ENCODE measurements at places on chromosomes 7 and 10.

DNA sequence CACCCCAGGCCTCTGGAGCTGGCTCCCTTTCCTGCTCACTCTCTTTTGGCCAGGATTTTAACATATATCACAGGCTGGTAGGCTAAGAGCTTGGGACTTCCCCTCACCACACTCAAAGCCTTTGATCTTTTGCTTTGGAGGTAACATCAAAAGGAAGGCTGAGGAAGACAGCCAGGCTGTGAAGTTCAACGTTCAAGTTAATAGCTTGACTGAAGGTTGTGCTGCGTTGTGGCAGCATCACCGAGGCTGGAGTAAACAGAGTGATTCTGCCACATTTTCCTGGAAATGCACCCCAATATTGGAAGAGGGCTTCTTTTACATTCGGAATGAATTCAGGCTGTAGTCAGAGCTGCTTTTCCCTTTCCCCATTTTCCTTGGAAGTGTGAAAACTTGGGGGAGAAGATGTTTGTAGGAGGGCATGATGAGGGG, 57.3 kb downstream of the TCF7L2 start:
- ATAC-seq: no peak

DNA sequence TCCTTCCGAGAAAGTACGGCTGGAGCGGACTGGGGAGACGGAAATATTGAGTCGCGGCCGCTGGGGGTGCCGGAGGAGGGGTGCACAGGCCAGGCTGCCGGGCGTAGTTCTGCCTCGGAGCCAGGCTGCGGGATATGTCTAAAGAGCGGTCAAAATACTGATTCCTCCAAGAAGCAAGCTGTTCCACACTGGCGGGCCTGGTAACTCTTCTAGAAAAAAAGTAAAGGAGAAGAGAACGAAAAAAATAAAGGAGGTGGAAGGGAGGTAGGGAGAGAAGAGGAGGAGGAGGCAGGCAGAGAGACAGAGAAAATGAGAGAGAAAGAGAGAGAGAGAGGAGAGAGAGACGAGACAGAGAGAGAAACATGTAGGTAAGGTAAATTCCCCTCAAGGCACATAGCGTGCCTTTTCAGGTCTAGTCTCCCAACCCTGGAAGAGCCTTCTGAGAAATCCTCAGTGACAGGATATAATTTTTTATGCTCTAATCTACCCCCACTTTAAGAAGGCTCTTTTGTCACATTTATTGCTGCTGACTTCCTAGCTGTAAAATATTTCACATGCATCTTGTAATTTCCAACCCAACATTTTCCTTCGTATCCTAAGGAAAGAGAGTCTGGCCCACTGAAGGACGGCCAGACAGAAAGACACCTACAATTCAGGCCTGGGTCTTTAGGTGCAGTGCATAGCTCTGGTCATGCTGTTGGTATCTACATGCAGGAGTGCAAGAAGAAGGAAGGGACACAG, 5.7 kb downstream of the DLX5 start:
- ATAC-seq: no peak

GRCh38 chr10:28054228-28054860, 55.5 kb upstream of the ODAD2 start:
- ATAC-seq: peak; percentile 25

GRCh38 chr7:28490831-28491230, 78.5 kb downstream of the CREB5 start:
- no peak for ATAC-seq

DNA sequence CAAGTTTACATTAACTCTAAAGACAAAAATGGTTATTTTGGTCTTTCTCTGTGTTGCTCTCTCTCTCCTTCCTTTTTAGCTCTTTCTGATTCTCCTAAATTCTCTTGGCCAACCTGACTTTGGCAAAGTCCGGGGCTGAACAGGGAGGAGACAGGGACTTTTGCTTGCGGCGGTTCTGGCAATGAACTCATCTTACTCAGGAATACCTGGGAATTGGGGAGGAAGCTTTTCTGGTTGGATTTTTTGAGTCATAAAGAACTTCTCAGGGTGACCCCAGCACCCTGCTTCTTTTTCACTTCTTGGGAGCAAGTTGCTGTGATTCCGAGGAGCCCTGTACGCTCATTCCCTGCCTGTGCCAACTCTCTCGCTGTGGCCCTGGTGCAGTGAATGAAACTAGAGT, 16.0 kb downstream of the GATA3 start:
- peak; percentile 31 for ATAC-seq

- no peak for ATAC-seq
Measured at GRCh38 chr10:76645341-76645740, 992.3 kb downstream of the KCNMA1 start.

DNA sequence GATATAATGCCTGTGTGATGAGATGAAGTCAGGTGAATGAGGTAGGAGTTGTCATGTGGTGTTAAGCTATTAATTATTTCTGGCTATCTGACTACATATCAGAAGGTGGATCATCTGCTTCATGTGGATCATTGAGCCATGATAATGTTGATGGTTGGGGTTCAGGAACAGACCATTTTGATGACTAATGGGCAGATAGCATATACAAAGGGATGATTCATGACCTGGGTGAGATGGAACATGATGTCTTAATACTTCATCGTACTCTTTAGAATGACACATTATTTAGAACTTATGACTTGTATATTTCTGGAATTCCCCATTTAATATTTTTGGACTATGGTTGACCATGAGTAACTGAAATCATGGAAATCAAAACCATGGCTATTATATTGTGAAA, 155.1 kb downstream of the OR13A1 start:
- no peak for ATAC-seq

DNA sequence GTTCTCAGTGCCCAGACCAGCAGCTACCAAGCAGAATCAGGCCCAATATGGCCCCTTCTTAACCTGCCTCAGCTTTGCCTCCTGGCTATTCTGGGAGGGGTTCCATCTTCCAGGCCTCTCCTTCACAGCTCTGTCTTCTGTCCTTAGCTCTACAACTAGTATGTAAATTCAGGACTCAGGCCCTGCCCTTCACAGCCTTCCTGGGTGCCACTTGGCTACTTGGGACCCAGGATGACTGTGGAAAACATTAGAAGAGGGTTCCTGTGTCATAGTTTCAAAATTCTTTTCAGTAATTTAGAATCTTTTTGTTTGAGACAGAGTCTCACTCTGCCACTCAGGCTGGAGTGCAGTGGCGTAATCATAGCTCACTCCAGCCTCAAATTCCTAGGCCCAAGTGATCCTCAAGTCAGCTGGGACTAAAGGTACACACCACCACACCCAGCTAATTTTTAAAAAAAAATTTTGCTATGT, 33.2 kb upstream of the PAPSS2 start:
- ATAC-seq: no peak

DNA sequence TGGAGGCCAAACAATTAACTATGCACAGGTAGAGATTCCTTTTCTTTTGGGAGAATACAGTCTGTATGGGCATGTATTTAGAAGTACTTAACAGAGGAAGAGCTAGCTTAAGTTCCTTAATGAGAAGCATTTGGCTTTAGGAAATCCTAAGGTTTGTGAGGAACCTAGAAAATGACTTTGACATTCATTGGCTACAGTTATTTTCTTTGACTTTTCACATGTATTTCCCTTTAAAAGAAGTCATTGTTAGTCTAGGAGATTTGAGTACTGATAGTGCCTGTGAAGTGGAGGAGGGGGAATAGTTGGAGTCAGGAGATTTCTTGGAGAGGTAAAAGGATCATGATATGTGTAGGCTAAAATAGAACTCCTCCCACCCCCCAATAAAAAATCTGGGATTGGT, 3.6 kb downstream of the HELLS start:
- ATAC-seq: no peak

- ATAC-seq: no peak
Measured at GRCh38 chr10:104937567-104937966, 296.5 kb downstream of the SORCS3 start.

DNA sequence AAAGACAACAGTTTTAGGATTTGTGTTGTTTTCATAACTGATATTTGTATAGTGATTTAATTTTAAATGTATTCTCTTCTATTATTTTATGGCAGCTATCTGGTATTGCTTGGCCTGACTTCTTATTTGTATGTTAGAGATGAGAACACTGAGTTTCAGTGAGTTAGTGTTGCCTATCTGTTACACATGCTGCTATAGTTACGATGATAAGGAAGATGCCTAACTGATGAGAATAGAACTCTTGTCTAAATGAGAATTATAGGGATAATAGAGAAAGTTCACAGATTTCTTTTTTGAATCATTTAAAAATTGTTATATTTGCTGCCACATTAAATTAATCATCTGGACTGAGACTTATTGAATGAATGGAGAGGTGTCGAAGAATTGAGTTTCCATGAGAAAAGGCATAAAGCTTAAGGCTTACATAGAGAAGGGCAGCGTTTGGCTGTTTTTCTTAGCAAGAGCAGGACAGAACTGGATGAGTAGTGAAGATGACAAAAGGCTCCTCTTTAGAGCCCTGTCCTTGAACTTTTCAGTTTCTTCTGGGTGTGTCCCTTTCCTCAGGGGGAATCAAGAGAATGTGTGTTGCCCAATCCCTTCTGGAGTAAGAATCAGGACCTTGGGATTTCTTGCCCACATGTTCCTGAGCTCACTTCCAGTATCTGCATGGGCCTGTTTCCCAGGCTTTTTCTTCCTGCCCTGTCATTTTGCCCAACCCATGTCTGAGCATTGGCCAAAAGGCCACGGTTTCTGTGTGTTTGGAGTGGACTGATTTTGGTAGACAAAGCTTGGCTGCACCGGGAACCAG, 195.6 kb upstream of the CSTF2T start:
- ATAC-seq: no peak

DNA sequence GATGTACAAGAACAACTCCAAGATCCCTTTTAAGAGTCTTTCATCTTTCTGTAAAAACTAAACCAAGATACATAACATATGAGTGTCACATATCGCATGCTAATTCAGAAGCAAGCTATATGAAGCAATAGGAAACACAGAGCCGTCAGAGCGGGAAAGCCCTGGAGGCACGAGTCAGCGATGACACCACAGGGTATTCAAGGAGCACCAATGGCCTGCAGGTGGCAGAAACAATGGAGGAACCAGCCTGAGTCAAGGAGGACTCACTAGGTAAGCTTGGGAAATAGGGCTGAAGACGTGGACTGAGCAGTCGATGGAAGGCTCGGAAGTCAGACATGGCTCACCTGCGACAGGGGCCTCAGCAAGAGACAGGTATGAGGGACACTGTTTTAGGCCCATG, 214.4 kb downstream of the FAM107B start:
- ATAC-seq: no peak

DNA sequence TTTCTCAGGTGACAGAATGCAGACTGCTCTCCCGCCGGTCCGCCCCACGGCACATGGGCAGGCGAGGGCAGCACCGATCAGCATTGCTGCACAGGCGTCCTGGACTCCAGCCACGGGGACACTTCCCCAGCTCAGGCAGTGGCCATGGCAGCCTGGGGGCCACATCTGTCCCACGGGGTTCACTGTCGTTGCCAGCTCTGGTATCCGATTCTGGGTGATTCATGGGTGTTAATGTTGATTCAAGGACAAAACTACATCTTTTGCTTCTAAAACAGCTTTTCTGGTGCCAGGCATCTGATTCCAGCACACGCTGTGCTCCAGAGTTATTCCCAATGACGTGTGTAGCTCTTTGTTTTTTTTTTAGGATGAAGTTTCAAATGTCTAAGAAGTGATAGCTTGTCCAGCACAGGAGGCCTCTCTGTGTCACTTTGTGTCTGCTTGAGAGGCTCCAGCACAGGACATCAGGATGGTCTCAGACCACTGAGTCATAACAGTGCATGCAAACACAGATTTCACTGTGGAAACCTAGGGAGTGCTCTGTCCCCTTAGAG, 218.0 kb downstream of the WDR37 start:
- ATAC-seq: no peak

- peak; percentile 32 for ATAC-seq
Measured at GRCh38 chr7:22549051-22549450, 49.1 kb upstream of the STEAP1B start.

DNA sequence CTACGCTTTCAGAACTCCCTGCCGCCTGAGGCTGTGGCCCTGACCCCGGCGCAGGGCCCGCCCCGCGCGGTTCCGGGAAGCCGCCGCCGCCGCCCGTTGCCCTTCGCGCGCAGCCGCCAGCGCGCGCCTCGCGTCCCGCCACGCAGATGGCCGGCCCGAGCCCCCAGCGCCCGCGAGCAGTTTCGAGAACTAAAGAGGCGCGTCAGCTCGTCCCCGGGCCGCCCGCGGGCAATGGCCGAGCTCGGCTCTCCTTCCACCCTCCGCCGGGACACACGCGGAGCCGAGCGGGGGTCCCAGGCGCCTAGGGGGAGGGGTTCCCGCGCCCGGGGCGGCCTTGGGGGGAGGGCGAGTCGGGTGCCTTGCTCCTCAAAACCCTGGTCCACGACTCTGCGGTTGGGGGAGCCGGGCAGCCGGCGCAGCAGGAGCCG, 1.8 kb downstream of the HNRNPF start:
- ATAC-seq: peak; percentile 3

DNA sequence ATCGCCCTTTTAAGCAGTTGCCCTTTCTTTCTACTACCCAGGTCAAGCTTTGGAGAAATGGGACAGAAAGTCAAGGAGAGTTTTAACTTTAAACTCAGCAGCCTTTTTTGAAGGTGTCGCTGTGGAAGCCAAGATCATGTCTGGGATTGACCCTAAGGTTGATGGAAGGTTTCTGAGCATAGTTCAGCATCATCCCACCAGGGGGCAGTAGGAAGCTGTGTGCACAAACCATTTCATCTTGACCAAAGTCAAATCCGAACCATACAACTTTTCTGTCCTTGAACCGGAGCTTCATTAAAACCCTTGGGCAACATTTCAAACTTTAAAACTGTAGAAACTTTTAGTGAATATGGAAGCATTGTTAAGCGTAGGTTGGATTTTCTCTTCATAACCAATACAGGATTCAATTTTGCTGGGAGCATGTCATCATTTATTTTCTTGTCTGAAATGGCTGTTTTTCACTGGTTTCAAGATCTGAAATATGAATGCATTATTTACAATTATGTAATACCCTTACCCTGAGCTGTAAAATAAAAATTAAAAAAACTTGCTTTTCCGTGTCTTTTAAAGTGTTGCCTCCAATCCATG, 214.4 kb upstream of the KIAA1217 start:
- ATAC-seq: peak; percentile 87

DNA sequence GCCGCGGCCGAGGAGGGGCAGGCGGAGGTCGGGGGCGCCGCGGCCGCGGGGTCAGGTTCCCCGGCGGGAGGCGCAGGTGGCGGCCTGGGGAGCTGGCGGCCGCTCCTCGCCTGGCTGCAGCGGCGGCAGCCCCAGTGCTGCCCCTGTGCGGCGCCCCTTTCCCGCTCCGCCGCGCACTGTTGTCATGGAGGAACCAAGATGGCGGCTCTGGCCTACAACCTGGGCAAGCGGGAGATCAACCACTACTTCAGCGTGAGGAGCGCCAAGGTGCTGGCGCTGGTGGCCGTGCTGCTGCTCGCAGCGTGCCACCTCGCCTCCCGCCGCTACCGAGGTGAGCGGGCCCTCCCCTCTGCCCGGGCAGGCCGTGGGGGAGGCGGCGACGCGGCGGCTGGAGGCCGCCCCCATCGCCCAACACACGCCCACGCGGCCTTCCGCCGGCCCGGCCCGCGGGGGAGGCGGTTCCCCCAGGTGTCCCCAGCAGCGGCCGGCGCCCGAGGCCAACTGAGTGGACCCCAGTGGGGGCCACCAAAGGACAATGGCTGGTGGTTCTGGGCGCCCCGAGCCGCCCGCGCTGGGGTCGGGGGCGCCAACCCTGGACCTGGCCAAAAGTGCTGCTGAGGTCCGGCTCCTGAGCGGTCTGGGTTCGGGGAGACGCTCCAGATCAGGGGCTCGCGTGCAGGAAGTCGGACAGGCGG, 425 bp downstream of the CASD1 start:
- ATAC-seq: peak; percentile 84

- ATAC-seq: no peak
Measured at GRCh38 chr10:89074120-89074519, 83.5 kb downstream of the FAS start.

Measured in SK-N-SH treated with all-trans-retinoic acid at 6 μM for 48 hours (cell line).